ENCODE measurements at places on chromosomes 16 and 17.

DNA sequence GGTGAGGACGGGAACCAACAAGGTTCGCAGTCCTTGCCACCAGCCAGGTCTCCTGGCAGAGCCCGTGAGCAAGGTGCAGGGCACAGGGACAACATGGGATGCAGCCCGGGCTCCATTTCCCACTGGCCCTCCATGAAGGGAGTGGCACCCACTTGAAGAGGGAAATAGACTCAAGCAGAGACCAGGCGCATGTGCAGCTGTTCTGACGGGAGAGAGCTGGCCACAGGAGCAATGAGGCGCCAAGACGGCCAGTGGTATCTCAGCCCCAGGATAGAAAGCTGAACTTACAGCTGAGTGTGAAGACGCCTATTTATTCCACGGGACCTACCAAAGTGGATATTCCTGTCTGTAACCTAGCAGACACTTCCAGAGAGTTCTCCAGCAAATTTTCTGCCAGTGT lies 8.2 kb upstream of the FOXJ1 start:
- DNase-seq, result no peak

DNA sequence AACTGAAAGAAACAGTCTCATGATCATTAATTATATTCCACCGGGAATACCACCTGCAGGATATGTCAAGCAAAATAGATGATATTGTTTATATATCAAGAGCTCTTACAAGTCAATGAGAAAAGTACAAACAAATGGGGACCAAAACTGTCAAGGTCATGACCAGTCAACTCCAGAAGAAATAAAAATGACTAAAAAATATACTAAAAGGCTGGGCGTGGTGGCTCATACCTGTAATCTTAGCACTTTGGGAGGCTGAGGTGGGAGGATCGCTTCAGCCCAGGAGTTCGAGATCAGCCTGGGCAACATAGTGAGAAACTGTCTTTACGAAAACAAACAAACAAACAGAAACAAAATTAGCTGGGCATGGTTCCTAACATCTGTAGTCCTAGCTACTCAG lies 49.8 kb upstream of the SCNN1B start:
- DNase-seq, result no peak

DNA sequence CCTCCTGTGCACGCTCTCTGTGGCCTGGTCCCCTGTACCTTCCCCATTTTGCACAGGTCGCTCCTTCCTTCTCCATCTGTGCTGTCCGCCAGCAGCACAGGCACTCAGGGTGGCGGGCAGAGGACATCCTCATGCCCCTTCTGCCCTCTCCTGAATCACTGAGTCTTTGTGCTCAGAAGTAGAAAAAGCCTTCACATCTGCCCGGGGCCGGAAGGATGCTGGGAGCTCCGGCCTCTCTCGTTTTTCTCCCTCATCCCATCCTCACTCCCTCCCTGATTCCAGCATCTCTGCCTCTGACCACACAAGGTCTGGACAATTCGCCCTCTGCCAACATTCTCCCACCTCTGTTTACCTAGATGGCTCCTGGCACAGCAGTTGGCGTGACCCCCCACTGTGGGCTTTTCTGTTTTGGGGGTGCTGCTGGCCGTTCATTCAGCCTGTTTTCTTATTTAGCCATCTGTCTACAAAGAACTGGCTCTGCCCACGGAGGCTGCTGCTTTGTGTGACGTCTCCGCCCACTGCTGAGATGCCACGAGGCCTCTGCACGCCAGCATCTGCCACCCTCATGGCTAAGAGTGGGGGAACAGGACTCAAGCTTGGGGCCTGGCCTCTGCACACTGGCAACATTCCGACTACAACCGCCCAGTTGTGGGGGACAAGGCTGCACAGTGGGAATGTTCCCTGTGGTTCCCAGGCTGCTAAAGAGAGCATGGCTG lies 36.7 kb downstream of the SEC14L5 start:
- DNase-seq, result no peak

DNA sequence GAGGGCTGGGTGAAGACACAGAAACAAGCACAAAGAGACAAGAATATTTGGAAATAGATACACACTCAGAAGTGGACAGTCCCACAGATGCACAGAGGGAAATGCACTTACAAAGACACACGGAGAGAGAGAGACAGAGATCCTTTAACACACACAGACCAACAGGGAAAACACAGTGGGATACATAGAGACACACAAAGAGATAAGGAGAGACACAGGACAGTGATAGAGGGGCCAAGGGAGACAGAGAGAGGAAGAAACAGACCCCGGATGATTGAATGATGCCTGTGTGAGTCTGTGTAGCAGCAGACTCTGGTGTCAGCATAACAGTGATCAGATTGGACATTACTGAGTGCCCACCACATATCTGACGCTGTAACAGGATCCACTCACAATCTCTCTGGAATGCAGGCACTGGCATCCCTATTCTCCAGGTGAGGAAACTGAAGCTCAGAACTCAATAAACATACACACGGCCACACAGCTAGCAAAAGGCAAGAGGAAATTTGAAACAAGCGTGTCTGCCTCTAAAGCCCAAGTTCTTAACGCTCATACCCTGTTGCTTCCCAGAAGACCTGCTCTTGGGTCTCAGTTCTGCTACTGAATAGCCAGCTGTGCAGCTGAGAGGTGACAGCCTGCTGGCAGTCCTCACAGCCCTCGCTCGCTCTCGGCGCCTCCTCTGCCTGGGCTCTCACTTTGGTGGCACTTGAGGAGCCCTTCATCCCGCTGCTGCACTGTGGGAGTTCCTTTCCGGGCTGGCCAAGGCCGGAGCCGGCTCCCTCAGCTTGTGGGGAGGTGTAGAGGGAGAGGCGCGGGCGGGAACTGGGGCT lies 186.3 kb upstream of the NLRP1 start:
- DNase-seq, result no peak

GRCh38 chr16:16025214-16025968 lies 76.0 kb downstream of the ABCC1 start:
- no peak for DNase-seq

DNA sequence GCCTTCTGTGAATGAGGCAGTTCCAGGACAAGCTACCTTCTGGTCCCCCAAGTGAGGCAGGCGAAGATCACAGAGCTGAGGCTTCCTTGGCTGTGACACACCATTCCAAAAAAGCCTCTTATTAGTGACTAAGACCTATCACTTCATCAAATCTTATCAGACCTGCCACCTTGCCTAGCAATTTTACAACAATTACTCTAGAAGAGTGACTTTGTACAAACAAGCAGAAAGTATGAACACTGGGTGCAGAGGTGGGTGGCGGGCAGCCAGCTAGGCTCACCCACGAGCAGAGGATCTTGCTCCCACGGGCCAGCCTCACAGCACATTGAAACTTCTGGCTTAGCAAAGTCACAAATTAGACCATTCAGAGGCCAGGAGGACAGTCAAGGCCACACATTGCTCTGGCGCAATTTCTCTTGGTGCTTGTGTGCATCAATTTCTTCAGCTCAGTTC lies 2.2 kb upstream of the ICAM2 start:
- DNase-seq, result no peak

DNA sequence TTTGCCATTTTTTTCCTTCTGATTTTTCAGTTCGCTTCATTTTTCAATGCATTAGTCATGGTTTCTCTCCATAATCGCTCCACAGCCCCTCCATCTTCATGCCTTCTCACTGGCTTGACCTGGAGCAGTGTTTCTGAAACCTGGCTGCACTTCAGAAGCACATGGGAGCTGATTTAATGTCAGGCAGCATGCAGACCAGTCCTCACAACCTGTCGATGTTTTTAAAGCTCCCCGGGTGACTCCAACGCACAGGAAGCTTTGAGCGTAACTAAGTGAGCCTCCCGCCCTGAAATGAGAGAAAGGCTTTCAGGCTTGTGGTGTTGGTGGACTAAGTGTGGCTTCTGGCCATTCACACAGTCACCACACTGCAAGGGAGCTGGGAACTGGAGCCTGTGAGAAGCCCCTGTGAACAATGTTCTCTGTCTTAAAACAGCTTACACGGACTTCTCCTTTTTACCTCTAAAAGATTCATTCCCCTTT lies 16.8 kb upstream of the DRG2 start:
- no peak for DNase-seq

- no peak for DNase-seq
Measured at GRCh38 chr16:67329901-67330300, 3.3 kb downstream of the LRRC36 start.

DNA sequence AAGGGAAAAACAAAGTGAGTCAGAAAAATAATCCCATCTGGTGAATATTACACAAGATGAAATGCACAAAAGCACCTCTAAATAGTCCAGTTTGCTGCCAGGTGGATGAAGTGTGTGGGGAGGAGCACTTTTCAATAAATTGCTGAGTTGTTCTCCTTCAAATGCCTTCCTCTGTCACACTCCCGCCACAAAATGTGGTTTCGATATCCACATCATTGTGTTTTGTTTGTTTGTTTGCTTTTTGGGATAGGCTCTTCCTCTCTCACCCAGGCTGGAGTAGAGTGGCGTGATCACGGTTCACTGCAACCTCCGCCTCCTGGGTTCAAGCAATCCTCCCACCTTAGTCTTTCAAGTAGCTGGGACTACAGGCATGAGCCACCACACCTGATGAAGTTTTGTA lies 24.6 kb upstream of the SHISA9 start:
- DNase-seq, result no peak

DNA sequence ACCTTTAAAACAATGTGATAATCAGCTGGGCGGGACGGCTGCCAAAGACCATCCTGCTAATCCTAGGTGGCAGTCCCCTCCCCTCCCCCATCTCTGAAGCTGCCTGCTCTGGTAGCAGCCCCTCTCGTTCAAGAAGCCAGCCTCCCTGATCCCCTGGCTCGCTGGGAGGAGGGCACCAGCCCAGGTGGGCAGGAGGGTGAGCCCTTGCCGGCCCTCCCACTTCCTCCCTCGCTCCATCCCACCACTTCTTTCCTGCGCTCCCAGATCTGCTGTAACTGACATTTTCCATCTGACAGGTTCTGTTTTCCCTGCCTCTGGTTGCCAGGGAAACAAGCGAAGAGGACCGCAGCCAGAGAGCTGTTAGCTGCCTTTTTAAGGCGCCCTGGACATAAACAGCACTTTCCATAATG lies 155.7 kb upstream of the TNRC6C start:
- DNase-seq, result no peak

DNA sequence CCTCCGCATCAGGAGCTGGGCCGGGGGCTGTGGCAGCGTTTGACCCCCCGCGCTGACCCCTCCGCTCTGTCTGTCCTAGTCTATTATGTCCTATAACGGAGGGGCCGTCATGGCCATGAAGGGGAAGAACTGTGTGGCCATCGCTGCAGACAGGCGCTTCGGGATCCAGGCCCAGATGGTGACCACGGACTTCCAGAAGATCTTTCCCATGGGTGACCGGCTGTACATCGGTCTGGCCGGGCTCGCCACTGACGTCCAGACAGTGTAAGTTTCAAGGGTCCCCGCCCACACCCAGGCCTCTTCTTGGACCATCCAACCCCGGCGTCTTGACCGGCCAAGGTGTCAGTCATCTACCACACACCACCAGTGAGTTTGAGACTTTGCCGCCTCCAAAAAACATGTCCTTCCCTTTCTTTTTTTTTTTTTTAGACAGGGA lies 548 bp downstream of the PSMB3 start:
- no peak for DNase-seq

DNA sequence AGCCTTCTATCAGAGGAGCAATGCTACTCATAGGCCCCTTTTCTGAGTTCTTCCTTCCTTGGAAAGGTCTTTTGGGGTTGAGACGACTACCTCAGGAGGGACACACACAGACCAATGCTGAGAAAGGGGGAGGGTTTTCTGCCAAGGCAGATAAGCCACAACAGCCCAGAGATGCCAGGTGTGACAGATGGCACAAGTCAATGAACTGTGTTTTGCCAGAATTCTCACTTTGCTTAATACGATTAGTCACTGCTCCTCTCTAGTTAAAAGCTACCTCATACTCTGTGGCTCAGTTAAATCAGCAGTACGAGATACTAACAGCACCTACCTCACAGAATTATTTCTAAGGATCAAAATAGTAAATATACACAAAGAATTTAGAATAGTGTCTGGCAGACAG lies 8.0 kb downstream of the BRD7 start:
- DNase-seq, result no peak

DNA sequence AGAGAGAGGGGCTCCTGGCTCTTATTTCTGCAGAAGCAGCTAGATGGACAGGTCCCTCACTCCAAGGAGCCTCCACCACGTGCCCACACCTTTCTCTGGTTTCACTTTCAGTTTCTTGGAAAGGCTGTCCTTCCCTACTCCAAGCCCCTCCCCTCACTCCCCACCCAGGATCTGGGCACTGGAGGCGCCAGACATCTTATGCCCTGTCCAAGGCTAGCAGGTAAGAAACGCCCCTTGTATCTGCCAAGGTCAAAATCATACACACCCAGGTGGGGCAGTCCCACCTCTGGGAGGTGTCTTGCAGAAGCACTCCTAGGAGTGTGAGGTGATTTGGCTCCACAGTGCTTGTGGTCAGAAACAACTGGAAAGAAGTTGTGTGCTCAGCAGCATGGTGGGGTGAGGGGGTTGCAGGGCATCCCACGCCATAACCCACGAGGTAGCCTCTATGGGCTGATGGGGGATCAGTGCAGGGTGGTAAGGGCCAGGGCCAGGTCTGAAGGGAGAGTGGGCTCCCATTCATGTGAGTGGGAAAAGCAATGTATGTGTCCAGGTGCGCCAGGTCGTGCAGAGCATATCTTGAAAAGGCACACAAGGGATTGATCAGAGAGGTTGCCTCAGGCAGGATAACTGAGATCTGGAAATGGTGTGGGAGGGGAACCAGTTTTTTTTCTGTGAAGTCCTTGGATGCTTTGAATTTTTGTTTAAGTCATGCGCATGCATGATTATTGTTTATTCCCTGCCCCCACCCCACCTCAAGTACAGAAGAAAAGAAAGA lies 31.8 kb upstream of the PRM1 start:
- DNase-seq, result no peak

- DNase-seq, result no peak
Measured at GRCh38 chr17:38420518-38420917, 7.7 kb upstream of the ARHGAP23 start.

DNA sequence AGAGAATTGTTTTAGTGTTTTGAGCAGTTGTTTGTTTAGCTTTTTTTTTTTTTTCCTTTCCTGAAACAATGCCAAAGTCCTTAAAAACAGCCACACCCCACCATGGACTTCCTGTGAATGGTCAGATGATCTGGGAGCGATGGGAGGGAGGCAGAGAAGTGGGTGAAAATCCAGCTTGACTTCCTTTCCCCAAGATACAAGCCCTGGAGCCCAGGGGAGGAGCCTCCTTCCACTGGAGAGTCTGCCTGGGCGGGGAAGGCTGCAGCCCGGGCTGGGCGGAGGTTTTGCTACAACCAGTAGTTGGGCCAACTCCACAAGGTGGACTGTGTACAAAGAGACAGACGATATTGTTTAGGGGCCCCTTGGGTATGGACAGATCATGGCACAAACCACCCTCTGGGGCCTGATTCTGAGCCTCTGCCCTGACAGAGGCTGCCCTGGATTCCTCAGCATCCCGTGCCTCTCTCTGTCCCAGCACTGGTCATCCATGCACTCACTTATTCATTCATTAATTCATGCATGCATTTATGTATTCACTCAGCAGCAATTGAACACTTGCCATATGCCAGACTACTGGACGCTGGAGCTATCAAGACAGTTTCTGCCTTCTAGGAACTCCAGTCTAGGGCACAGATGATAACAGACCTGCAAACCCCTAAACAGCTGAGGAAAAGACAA lies 29.8 kb downstream of the WSB1 start:
- DNase-seq, result no peak

DNA sequence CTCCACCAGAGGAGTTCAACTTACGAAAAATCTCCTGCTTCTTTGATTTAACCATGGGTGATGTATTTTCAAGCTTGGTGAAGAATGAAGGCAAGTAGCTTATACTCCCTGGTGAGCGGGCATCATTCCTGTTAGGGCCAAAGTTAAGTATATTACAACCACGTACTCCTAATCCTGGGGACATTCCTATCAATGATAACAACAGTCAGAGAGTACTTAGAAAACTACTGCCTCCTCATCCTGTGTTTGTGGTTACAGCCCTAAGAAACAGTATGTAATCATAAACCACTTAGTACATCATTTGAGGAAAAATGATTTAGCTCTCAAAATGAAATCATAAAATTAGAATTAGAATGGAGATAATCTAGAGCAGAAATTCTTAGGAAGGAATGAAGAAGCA lies 47.3 kb downstream of the TTC19 start:
- no peak for DNase-seq

Data from glomerular endothelial cell (primary cell).